ENCODE measurements at places on chromosomes 3 and 15.

DNA sequence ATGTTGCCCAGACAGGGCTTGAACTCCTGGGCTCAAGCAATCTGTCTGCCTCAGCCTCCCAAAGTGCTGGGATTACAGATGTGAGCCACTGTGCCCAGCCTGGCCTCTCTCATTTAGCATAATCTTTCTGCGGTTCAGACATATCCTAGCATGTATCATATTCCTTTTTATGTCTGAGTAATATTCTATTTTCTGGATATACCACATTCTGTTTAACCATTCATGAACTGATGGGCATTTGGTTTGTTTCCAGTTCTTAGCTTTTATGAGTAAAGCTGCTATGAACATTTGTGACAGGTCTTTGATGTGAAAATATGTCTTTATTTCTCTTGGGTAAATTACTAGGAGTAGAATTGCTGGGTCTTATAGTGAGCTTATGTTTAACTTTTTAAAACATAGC, 23.5 kb downstream of the FAM81A start:
- no peak for DNase-seq

- no peak for DNase-seq
These were observed 20.1 kb upstream of the VWA5B2 start for GRCh38 chr3:184209146-184209923.

DNA sequence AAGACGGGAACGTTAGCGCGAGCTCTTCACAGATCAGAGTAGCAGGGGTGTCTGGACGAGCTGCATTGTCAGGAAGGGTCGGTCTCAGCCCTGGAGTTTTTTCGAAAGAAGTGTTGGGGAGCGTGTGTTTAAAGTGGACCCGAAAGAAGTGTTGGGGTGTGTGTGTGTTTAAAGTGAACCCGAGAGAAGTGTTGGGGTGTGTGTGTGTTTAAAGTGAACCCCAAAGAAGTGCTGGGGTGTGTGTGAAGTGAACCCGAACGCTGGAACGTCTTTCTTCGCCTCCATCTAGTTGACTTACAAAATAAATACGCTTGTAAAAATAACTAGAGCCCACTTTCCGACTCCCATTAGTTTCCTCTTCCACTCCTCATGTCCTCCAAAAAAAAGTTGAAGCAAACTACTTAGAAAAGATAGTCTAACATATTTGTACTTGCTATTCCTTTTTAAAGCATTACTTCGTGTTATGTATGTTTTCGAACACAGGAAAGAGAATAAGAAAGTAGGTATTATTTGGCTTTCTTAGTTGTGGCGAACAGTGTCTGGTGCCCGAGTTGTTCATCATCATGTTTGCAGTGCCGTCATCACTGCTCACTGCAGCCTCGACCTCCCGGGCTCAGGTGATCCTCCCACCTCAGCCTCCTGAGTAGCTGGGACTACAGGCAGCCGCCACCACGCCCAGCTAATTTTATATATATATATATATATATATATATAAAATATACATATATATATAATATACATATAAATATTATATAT, 1.0 kb downstream of the LRCH3 start:
- no peak for DNase-seq

- DNase-seq: no peak
These were observed 8.9 kb downstream of the ACAN start for GRCh38 chr15:88812133-88812532.

DNA sequence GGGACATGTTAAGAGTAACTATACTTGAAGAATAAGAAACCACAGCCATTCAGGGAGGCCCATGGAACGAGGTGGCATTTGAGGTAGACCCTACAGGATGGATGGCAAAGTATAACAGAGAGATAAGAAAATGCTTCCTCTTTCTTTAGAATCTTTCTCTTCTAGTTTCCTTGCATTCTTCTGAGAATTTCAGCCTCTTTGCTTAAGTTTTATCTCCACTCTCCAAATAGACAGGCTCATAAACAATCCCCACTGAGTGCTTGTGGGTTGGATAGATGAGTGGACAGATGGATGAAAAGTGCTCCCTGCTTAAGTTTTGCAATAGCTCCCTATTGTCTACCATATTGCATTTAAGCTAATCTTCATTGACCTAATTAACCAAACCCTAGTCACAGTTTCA, 103.7 kb downstream of the MEX3B start:
- DNase-seq: no peak

- no peak for DNase-seq
These were observed 5.9 kb downstream of the LMCD1 start for GRCh38 chr3:8507496-8507895.

DNA sequence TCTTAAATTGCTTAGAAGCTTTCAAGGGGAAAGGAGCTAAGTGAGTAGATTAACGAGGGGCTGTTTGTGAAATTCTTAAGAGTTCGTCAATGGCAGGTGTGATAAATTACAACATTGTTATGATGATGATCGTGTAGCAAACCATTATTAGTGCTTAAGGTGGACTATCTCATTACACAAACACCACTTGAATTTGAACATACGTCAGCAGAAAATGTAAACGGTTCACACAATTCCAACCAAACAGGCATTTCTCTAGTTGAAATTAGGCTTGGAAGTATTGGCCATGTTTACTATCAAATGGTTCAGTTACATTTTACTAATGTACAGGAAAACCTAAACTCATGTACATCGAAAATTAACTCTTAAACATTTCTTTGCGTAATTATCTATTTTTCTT, 102.8 kb downstream of the PYDC2 start:
- no peak for DNase-seq

All from ascending aorta (tissue), 2 donors.